ENCODE measurements at places on chromosomes 1 and 21.
A peak's percentile ranks its signal among the peaks of the same experiment; 100 is the strongest.

GRCh38 chr1:9418851-9419250 lies 120.4 kb upstream of the SLC25A33 start:
- no peak for DNase-seq

- DNase-seq: no peak
Measured at GRCh38 chr21:45487891-45488600, 54.2 kb downstream of the SLC19A1 start.

GRCh38 chr1:213513006-213513405 lies 462.0 kb downstream of the RPS6KC1 start:
- no peak for DNase-seq

- DNase-seq: no peak
Measured at GRCh38 chr21:44350773-44351481, 2.5 kb upstream of the TRPM2 start.

DNA sequence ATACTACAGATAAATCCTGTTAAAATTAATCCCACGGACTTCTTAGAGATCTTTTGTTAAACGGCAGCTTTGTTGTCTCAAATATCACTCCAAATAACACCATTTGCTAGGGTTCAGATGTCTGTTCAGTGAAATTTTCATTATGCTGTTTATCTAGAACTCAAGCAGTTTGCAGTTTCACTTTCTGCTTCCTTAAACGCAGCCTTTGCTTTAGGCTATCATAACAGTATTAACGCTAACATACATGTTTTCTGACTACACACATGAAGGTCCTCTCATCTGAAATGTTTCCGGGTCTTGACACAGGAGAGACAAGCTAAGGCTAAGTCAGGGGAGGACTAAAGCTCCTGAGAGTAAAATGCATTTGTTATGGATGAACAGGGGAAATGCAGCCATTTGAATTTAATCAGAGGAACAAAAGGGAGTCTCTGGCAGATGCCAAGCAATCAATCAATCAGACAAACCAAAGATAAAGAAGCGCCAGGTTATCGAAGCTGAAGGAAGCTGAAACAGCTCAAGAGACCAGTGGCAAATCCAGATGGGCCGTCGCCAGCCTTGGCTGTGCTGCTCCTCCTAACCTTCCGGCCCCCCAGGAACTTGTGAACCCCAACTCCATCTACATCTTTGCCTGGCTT lies 16.9 kb downstream of the CCSAP start:
- no peak for DNase-seq

DNA sequence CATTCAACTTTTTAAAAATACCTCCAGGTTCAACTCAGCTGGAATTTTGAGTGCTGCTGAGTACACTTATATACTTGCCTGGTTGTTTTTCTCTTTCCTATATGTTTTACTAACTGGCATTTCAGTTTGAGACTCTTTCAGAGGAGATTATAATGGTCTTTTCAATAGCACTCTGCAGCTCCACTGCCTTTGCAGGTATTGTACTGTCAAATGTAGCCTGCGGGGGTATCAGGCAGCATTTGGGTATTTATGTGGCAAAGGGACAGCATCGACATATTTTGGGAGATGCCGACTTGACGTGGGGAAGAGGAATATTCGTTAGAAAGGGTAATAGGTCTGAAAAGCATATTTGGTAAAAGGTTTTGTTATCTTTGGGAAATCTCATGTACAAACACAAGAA lies 11.1 kb upstream of the TGFBR3 start:
- DNase-seq: no peak

DNA sequence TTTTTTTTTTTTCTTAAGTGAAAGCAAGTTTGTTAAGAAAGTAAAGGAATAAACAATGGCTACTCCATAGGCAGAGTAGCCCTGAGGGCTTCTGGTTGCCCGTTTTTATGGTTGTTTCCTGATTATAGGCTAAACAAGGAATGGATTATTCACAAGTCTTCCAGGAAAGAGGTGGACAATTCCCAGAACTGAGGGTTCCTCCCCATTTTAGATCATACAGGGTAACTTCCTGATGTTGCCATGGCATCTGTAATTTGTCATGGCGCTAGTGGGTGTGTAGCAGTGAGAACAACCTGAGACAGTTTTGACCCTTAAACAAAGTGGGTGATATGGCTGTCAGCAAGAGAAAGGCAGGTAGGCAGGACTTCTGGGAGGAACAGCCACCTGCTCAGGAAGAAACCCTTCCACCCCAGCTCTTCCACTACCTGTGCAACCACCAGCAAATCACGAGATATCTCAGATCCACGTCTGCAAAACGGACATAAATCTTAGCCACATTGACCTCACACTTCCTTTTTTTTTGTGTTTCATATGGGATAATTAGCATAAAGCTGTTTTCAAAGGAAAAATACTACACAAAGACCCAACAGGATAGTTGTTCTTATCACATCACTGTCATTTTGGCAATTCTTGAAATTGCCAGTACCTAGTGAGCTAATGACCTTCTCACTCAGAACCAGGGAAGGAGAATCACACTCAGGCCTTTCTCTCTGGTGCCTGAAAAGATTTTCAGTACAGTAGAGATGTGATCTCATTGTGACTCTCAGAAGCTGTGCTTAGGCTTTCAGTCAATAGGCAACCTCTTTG lies 34.8 kb upstream of the DUSP10 start:
- DNase-seq: no peak

DNA sequence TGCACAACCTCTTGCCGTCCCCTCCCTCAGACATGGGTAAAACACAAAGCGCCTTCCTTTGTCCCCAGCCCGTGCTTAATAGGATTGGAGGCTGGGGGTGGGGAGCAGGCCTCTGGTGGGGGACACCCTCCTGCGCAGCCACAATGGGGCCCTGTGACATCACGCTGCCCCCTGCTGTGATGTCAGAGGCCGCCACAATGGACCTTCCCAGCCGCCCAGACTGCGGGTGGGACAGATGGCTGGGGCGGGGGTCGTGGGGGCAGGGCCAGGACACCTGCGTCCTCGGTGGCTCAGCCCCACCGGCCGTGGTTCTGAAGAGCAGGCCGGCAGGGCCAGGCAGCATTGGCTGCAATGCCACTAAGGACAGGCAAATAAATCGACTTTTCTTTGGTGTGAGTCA lies 39.9 kb downstream of the EPHA2 start:
- DNase-seq: no peak

GRCh38 chr1:89171067-89171438 lies 4.8 kb downstream of the GBP7 start:
- no peak for DNase-seq

- peak; percentile 71 for DNase-seq
Measured at GRCh38 chr21:16241479-16241963, 511.7 kb downstream of the USP25 start.

DNA sequence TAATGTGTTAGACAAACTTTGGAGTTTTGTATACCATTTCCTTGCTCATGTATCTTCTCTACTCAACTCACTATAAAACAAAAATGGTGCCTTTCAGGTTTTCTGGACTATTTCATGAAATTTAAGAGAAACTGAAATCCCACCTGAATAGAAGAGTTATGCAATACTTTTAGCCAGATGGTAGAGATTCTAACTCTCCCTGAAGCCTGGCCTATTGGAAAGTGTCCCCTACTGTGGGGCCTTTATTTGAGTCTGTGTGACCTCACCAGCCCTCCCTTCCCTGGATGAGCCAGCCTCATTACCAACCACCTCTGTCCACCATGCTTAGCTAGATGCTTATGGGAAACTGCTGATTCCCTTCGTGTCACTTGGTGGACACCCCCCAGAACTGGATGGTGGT lies 35.5 kb downstream of the TBX19 start:
- DNase-seq: no peak

- no peak for DNase-seq
Measured at GRCh38 chr1:78483903-78484302, 6.9 kb upstream of the PTGFR start.

DNA sequence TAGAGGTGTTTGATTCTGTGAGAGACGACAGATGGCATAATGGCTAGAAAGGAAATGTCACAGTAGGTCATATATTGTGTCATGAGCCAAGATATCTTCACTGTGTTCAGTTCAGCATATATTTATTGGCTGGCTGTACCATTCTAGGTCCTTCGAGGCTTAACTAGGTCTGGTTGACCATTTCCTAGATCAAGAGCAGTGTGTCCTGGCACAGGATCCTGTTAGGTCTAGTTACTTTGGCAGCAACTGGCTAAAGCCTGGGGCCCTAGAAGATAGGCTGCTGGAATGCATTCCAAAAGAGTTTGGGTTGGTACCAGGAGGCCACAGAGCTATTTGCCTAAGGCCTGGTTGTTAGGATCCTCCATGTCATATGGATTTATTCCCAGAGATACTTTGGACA lies 20.9 kb downstream of the ZBTB40 start:
- no peak for DNase-seq

GRCh38 chr1:151130987-151131586 lies 15.3 kb downstream of the SEMA6C start:
- peak; percentile 98 for DNase-seq

DNA sequence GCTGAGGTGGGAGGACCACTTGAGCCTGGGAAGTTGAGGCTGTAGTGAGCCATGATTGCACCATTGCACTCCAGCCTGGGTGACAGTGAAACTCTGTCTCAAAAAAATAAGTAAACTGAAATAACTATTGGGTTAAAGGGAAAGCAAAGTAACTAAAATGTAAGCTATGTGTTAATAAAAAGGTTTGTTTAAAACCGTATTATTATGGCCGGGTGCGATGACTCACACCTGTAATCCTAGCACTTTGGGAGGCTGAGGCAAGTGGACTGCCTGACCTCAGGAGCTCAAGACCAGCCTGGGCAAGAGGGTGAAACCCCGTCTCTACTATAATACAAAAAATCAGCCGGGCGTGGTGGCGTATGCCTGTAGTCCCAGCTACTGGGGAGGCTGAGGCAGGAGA lies 27.0 kb downstream of the NVL start:
- no peak for DNase-seq

- DNase-seq: no peak
Measured at GRCh38 chr1:234478152-234478480, 863 bp downstream of the TARBP1 start.

- no peak for DNase-seq
Measured at GRCh38 chr1:84700070-84700469, 9.8 kb upstream of the SSX2IP start.

DNA sequence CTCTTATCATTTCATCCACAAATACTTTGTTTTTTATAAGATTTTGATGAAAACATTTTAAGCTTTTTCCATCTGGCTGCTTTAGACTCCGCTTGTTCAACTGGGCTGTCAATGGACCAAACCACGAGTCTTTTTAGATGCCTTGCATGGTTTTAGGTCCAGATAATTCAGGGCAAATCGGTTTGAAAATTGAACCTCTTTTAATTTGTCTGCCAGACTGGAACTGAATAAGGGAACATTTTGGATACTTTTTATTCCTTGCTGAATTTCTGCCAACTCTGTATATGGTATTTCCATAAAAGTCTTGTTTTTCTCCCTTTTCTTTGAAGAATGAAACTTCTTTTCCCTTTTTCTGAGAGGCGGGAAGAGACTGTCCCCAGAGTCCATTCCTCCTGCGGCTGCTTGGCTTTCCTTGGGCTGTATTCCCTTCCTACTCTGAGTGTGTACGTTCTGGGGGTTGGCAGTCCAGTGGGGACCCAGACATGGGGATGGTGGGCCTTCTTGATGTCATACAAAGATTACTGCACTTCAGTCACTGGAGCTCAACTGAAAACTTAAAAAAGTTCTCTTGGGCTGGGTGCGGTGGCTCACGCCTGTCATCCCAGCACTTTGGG lies 46.5 kb upstream of the CNN3 start:
- DNase-seq: no peak

DNA sequence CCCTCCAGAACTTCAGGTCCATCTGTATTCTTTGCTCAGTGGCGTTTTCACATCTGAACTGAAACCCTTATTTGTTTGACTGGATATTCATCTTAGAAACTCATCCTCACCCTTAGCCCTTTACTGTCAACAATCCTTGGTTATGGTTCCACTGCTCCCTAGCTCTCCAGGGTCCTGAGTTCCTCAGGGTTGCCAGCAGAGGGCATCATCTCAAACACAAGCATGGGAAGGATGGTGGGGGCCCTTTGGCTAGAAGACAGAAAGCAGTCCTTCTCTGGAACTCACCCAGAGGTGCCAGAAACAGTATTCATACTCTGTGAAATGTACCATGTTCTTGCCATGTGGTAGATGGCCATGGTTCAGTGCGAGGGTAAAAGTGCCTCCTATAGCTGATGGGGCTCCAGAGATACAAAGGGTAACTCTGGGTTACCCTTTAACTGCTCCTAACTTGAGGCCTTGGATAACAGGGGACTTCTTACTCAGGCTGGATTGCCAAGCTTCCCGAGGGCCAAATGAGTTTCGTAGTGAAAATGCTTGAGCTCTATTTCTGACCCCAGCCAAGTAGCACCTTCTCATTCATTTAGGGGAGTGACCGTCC lies 11.3 kb downstream of the NCSTN start:
- DNase-seq: no peak

DNA sequence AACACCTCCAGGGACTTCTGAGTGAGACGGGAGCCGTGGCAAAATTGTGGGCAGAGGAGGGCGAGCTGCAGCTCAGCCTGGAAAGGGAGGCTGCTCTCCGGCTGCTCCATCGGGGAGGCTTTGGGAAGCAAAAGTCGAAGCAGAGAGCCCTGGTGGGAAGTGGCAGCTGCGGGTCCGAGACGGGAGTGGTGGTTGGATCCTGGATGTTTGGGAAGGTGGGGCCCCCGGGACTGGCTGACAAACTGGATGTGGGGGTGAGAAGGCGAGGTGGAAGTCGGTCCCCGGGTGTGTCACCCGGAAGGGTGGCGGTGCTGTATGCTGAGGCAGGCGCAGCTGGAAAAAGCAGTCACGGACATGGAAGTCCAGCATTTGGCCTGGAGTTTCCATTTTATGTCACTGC lies 52.1 kb downstream of the KCNAB2 start:
- no peak for DNase-seq

GRCh38 chr1:163842571-163842970 lies 520.8 kb downstream of the NUF2 start:
- no peak for DNase-seq

DNA sequence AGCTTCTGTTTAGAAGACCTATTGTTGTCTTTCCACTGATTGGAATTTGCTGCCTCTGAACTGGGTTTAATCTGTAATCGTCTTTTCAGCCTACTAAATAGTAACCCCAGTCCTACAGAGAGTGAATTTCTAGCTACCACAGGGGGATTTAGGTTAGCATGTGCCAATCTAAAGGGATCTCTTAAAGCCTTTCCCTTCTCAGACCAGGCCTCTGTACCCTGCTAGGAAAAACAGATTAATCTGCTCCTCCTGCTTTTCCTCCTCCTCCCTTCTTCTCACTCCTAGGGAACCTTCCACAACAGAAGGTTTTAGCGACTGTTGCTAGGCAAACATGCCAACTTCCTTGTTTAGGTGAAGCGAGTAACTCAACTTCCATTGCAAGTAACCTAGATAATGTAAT lies 1.3 kb upstream of the RC3H1 start:
- DNase-seq: peak; percentile 64

GRCh38 chr1:22291494-22291893 lies 148.6 kb upstream of the WNT4 start:
- no peak for DNase-seq

- no peak for DNase-seq
Measured at GRCh38 chr1:236502579-236502971, 21.2 kb upstream of the LGALS8 start.

- DNase-seq: no peak
Measured at GRCh38 chr1:62852253-62852652, 68.3 kb downstream of the ATG4C start.

Measured in NT2/D1 (cell line).